Immature natural killer cell (primary cell): ENCODE measurements at places on chromosomes 5 and 9. TPM values are rescaled to one million over a fixed set of nuclear protein-coding genes. Genes with fewer than 3 reads are reported as not detected.

DNA sequence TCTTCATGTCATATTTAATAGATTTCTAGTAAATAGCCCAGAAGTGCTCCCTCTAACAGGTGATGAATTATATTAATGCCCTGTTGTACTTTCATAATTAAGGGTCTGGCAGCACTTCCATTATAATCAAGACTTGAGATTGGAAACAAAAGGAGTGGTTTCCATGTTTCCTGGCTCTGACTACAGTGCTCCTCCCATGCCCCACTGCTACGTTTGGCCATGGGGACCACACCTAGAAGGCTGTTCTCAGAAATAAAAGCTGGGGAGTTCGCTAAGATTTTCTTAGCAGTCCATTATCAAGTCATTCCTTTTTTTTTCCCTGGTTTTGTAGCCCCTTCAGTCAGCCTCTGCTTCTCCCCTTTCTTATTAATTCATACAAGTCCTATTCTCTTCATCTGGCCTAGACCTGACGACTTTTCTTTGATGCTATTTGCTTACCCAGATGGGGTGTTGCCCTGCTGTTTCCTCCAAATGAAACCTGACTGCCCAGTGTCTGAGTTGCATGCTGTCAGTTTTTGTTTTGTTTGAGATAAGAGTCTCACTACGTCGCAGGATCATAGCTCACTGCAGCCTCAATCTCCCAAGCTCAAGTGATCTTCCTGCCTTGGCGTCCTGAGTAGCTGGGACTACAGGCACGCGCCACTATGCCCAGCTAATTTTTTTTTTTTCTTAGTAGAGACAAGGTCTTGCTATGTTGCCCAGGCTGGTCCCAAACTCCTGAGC, 312.1 kb upstream of the EFNA5 start:
- DNase-seq, result peak; percentile 22

GRCh38 chr5:38832810-38833209, 13.0 kb upstream of the OSMR start:
- no peak for DNase-seq

DNA sequence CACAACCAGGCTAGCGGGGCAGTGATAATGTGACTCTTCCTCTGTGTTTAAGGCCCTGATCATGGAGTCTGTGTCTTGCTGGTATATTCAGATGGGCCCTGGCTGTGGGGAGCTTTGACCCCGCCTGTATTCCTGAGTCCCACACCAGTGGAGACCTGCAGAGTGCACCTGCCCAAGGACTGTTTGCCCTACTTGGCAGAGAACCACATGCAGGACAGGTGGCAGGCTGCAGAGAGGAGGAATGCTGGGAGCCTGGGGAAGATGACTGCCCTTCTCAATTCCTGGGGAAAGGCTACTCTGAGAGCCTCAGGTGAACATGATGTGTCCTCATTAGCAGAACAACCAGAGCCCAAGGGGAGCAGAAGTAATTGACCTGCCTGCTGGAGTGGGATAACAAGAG, 36.2 kb downstream of the IARS1 start:
- no peak for DNase-seq

GRCh38 chr5:171961117-171961516, 45.3 kb downstream of the FBXW11 start:
- DNase-seq, result no peak

DNA sequence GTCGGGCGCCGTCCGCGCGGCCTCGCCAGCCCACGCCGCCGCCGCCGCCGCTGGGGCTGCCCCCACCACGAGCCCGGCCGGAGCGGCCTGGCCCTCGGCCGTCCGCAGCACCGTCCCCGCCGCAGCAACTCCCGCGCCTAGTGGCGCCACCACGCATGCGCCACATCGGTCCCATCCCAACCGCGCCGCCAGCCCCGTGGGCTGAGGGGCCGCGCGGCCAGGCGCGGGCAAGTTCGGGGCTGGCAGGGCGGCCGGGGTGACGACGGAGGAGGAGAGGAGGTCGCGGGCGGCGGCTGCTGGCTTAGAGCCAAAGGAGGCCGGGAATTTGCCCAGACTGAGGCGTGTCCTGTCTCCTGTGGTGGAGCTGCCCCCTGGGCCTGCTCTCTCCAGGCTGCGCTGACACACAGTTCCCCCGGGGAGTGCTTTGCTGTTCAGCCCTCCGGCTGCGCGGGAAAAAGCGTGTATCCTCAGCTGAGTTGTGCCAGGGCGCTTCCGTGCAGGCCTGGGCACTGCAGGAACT, at the start of gene TUSC1:
TSS of gene TUSC1 (minus strand) at position 298 of the 520 bp plus-strand sequence. CDS start at position 166, 132 bp downstream.
- peak; percentile 41 for DNase-seq

DNA sequence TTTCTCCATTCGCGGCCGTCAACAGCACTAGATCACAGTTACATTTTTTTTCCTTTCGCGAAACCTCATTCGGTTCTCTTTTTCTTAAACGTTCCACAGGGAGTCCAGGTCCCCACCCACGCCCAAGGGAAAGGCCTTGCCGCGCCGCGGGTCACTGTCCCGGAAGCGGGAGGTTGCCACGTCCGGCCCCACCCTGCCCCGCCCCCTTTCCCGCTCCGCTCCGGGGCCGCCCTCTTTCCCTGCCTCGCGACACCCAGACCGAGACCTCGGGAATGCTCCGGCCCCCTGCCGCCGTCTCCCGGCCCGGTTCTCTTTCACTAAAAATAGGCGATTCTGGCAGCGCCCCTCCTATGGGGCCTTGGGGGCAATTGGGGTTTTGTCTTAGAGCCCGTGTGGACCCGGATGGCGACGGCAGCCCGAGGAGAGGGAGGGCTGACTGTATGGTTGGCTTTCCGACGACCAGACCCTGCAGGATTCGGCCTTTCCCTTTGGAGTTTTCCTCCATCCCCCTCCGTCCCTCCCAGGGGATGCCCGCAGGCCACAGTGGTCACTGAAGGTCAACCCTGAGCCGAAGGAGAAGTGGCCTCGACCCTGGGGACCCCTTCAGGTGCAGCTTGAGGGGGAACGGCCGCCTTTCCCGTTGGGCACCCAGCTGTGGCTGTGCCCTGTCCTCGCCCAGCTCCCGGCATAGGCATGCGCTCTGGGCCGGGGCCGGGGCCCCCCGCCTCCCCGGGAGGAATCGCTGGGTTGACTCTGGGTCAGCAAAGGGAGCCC, 2.8 kb upstream of the RACK1 start:
- peak; percentile 64 for DNase-seq

DNA sequence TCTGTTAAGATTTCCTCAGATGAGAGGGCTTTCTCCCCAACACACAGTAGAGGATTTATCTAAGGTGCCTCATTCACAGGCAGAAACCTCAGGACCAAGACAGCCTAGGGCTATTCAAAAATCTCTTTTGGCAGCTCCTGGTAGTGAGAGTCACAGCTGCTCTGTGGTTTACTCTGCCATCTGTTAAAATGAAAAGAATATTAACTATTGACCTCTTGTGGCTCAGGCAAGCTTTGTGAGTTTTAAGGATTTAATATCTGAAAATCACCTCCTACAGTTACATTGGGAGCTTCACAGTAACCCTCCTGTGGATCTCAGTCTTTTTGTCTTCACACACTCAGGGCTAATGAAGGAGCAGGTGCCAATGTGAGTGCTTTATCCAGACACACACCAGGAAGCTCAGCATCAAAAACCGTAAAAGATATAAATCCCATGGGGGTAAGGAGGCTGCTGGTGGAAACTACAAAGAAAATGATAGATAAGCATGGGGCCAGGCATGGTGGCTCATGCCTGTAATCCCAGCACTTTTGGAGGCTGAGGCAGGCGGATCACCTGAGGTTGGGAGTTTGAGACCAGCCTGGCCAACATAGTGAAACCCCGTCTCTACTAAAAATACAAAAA, 29.7 kb downstream of the PPP1R2B start:
- no peak for DNase-seq

DNA sequence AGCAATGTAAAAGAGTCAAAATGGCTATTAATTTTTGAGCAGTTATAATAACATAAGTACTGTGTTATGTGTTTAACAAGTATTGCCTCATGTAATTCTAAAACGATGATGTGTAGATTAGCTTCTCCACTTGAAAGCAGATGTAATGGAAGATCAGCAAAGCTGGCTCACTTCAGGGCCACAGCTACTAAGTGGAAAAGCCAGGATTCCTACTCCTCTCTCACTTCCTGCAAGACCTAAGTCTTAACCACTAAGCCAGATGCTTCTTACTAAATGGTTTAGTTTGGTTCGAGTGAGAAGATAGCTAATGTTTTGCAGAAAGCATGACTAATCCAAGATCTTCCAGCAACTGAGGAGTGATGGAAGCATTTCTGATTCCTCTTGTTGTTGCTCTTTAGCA, 15.7 kb upstream of the TNC start:
- DNase-seq, result no peak

DNA sequence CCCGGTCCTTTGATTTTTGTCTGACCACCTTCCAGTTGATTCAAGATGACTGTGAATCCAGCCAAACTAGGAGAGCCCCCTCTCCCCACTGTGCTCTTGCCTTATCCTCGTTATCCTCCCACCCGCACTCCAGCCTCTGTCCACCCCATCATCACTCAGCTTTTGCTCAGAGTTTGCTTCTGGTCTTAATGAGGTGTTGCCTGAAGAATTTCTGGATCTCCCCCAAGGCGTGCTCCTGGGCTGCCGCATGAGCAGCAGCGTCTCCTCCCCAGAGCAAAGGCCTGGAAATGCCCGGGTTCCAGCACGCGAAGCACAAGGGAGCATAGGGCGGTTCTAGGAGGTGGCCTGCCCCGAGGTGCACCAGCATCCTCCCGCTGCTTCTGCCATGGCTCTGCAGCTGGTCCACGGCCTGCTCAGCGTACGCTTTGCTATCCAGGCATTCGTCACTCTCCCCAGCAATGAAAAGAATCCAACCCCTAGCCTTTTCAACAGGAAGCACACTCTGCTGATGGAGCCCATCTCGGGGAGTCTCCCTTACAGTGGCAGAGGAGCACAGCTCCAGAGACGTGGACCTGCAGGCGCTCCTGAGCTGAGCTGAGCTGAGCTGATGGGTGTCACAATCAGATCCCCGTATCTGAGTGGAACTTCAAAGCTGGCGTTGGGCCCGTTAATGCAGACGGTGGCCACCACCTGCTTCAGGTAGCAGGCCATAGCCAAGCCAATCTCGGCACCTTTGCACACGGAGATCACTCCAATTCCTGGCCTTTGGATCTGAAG, 50.7 kb downstream of the BAAT start:
- no peak for DNase-seq

DNA sequence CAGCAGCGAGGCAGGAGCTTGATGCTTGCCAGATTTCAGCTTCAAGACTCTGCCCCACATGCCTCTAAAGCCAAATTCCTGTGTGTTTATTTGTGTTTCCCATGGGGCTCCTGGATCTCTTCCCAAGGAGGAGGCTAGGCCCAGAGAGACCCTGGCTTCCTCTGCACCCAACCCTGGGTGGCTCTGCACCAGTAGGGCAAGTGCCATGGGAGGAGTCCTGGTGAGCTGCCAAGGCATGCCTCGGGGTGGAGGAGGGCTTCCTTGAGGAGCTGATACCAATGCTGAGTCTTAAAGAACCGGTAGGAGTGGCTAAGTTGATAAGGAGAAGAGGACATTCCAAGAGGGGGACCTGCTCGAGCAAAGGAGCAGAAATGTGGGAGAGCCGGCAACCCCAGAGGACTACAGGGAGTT, 6.8 kb upstream of the TIFAB start:
- DNase-seq, result no peak

DNA sequence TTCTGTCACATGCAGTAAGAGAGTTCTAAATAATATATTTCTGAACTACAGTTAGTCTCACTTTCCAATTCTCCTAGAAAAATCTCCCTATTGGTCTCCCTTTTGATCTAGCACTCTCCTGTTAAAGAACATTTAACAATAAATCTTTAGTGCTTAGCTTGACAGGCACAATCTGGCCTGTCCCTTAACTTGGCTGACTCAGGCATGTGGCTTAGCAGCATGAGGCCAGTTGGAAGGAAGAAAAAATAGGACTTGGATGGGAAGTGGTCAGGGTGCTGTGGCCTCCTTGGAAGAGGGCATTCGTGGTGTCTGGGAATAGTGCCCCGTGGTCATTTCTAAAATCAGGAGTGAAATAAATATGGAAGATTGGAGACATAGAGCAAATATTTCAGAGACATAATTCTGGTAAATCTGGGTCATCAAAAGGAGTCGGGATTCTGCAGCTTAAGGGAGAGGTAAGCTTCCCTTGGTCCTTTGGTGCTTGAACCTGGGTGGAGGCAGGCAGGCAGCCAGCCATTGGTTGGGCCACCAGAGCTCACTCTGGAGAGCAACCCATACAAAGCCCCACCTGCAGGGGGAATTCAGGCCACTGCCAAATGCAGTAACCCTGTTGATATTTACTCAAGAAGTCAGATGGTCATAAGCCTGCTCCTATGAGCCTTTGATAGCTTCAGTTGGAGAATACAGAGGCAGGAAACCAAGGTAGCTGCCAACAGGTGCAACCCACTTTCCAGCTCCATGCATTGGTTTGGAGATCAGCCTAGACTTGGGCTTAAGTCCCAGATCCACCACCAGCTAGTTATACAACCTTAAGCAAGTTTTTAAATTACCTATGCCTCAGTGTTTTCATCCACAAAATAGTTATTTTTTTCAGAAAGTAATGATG, 28.8 kb upstream of the TLE4 start:
- DNase-seq, result no peak

DNA sequence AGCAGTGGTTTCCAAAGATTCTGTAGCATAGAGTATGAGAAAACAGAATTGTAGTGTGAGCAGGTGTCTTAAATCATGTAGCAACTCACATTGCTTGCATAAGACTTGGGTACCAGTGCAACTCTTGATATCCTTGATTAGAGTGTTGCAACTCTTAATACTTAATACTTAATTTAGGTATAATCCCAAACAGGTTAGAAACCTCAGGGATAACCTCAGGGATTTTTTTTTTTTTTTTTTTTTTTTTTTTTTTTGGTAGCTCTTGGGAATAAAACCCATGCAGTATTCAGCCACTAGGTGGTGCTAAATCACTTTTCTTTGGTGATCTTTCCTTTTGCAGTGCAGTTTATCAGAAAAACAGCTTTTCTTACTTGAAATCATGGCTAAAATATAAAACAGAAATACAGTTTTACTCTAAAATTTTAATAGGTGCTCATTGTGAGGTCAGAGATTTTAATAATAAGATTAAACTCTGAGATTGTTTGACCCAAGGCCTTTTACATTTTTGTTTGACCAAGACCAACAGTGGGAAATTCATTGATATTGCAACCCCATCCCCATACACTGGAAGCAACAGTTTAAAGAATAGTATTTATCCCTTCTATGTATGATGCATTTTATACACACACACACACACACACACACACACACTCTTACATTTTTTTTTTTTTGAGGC, 55.3 kb downstream of the ERAP1 start:
- peak; percentile 60 for DNase-seq

GRCh38 chr5:140190872-140191218, 15.9 kb downstream of the CYSTM1 start:
- no peak for DNase-seq

- no peak for DNase-seq
These were observed 111.8 kb upstream of the FCN2 start for GRCh38 chr9:134768709-134769351.

GRCh38 chr5:140925806-140926442, at the start of gene PCDHAC1:
Gene PCDHAC1 (plus strand): TSS chr5:140926299. CDS start chr5:140926893, 594 bp downstream.
- no peak for DNase-seq

DNA sequence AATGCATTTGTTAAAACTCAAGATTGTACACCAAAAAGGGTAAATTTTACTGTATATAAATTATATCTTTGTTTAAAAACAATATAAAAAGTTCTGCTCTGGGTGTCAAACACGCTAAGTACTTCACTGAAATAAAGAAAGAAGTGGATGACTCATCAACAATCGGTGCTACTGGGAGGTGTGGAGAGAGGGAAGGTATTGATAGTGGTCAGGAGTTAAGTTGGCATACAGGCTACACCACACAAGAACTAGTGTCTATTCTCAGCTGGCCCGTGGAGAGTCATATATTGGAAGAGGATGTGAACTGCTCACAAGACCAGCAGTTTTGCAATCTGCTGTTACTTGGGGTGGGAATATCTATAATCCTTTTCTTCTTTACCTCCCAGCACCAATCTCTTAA, 145.7 kb upstream of the TRPC7 start:
- DNase-seq, result no peak

The CCNI2 gene
- polyA plus RNA-seq, result not detected

The RARS1 gene
- polyA plus RNA-seq, result 9.7 TPM

The KDM3B gene
- 7.2 TPM for polyA plus RNA-seq

The GLDC gene
- polyA plus RNA-seq, result 0.35 TPM
